Naive thymus-derived CD8-positive, alpha-beta T cell (primary cell): ENCODE measurements at places on chromosomes 16 and 17. TPM values are rescaled to one million over a fixed set of nuclear protein-coding genes. Genes with fewer than 3 reads are reported as not detected.
A peak's percentile ranks its signal among the peaks of the same experiment; 100 is the strongest.

Gene SPN
- 98.4 TPM for total RNA-seq

Gene HBA2
- not detected for total RNA-seq

Gene DHRS7C
- not detected for total RNA-seq

Gene ARL5C
- total RNA-seq = not detected

Gene CEMP1
- 2.1 TPM for total RNA-seq

Gene FOXC2
- not detected for total RNA-seq

GRCh38 chr16:88065747-88066142, 114.5 kb downstream of the BANP start:
- no peak for DNase-seq

DNA sequence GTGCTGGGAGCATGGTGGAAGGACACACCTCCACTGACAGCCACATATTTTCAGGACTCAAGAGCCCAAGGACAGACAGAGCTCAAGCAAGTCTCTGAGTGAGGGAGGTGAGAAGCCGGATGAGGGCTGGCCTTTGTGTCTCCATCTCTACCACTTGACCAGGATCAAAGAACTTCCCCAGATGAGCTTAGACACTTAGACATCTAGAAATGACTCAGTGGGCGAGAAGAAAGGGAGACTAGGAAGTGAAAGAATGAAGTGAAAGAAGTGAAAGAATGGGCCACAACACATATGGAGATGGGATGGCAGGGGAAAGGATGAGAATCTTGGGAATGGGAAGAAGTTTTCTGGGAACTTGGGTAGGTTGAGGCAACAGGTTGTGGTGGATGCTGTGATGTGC, 274.9 kb upstream of the CCL2 start:
- DNase-seq = no peak

GRCh38 chr17:83174362-83175118, 95.1 kb downstream of the METRNL start:
- DNase-seq = no peak

DNA sequence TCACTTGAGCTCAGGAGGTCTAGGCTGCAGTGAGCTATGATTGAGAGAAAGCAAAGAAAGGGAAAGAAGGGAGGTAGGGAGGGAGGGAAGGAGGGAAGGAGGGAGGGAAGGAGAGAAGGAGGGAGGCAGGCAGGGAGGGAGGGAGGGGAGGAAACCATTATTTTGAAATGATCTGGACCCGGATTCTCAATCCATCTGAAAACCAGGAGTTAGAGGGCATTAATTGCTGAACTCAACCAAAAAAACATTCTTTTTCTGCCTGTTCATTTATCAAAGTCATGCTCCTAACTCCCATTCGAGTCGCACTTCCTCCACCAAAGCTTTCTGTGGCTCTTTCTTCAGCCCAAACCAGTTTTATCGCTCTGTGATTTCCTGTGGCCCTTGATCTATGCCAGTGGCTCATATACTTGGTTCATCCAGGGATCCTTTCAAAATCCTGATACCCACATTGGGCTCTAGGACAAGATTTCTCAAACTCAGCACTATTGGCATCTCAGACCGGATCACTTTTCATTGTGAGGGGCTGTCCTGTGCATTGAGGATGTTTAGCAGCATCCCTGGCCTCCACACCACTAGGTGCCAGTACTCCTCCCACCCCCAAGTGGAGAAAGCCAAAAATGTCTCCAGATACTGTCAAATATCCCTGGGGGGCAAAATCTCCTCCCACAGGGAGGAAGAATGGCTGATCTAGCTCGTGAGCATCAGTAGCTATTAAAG, 38.2 kb downstream of the CMTM4 start:
- DNase-seq = no peak

- no peak for DNase-seq
Measured at GRCh38 chr17:61305024-61305423, 94.6 kb upstream of the TBX2 start.

GRCh38 chr16:53404959-53405358, 29.3 kb upstream of the RBL2 start:
- no peak for DNase-seq

DNA sequence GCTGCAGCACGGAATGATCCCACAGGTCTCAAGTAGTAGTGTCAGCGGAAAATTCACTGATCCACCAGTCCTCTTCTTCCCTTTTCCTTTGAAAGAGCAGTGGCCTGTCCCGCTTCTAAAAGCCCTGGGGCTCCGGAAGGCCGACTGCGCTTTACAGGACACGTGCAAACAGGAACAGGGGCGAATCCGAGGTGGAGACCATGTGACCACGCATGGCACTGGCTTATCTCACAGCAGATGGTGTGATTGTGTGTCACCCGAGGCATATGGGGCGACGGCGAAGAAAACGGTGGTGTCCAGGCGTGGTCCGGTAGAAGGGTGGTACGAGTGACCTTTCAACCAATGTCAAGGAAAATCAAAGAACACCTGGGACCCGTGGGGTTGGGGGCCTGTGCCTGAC, 12.0 kb upstream of the KCNJ18 start:
- no peak for DNase-seq

DNA sequence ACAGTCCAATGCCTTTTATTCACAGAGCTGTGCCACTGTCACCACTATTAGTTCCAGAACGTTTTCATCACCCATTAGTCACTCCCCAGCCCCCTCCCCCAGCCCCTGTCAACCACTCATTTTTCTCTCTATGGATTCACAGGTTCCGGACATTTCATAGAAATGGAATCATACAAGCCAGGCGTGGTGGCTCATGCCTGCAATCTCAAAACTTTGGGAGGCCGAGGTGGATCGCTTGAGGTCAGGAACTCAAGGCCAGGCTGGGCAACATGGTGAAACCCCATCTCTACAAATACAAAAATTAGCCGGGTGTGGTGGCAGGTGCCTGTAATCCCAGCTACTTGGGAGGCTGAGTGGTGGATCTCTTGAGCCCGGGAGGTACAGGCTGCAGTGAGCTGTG, 759 bp upstream of the PAM16 start:
- no peak for DNase-seq

DNA sequence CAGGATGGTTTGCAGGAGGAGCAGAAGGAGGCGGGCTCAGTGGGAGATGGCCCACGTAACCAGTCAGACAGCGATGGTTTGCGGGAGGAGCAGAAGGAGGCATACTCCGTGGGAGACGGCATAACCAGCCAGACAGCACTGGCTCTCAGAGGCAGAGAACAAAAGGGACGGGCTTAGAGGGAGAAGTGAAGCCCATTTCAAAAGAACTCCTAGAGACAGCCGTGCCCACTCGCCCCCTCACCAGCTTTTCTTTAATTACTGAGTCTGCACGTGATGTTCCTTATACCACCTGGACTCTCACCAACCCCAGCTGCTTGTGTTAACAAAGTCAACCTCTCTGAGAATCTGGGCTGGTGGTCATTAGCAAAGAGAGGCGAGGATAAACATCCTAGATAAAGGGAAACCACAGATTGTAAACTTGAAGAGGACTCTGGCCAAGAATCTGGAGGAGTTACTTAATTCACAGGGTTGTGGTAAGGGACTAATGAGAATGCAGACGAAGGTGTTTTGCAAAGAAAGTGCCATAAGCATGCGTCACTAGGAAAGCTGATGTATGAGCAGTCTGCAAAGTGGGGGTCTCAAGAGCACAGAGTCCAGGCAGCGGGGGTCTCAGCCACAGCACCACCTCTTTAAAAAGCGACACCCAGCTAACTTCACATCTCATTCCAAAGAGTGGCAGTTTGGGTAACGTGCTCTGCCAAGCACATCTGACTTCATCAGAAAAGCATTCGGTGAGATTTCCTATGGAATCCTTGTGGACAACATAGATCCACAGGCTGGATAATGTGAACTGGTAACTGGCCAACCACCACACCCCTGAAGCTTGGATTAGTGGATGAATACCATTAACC, 51.7 kb downstream of the NXN start:
- DNase-seq = no peak

- no peak for DNase-seq
Measured at GRCh38 chr17:37052450-37052849, 103.7 kb downstream of the AATF start.

DNA sequence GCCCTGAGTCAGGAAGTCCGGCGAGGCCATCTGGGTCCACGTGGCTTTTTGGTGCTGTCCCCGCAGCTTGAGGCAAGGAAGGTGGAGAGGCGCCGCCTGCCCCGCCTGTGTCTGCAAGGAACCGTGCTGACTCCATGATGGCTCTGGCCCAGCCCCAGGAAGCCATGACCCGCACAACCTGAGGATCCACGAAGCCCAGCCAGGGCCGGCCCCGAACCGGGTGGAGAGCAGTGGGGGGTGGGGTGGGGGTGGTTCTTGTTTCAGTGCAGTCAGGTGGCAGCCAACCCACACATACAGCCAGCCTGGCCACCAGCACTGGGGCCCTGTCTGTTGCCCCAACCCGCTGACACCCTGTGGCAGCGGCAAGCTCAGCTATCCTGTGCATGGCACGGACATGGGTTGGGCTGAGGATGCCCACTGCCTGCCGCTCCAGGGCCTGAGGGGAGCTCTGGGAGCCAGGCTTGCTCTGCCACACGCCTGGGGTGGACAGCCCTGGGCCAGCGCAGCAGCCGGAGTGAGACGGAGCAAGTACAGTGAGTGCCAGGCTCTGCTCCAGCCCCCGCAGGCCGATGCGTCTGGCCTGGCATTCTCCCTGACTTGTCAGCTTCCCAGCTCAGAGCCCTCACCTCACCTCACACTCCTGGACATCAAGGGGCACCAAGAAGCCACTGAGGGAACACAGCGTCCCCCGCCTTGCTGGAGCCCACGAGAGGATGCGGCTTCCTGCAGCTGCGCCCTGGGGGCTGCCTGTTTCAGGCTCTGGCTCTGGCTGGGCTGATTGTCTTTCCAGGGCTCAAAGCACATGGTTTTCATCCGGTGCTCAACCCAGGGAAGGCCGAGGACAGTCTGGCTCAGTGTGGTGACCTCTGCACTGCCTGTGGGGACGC, 68.8 kb downstream of the LMF1 start:
- no peak for DNase-seq

DNA sequence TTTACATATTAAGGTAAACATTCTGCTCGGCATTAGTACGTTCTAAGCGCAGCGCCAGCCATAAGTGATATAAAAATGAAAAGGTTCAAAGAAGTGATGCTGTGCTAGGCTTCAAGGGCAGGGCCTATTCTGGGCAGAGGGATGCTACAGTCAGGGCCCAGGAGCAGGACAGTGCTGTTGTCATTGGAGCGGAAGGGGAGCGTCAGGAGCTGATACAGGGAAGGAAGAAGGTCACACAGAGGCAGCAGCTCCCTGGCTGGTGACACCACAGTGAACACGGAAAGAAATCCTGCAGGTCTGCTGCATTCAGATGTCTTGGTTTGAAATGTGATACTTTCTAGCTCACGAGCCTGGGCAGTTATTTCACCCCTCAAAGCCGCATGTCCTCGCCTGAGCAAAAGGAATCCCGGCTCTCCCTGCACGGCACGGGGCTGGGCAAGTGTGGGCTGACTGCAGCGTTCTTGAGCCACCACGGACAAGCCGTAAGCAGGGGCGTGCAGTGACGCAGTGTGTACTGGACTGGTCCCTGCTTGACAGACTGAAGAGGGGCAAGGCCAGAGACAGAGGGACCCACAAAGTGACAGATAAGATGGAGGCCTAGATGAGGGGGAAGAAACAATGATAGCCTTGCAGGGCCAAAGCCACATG, 41.1 kb downstream of the ZCCHC14 start:
- no peak for DNase-seq

DNA sequence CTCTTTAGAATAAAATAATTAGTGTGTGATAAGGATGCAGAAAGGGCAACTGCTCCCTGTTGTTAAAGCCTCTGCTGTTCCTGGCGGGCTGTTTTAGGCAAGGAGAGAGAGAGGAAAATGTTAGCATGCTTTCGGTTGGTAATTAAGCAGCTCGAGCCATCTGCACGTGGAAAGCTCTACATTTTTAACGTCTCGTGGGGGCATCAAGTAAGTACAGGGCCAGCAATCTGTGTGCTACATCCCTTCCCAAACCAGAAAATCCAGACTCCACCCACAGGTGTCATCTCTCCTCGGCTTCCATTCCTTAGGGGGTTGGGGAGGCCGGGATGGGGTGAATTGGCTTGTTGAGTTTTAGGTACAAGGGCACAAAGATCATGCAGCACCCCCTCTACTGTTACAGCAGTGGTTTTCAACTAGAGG, 62.4 kb upstream of the MARCHF10 start:
- DNase-seq = no peak

DNA sequence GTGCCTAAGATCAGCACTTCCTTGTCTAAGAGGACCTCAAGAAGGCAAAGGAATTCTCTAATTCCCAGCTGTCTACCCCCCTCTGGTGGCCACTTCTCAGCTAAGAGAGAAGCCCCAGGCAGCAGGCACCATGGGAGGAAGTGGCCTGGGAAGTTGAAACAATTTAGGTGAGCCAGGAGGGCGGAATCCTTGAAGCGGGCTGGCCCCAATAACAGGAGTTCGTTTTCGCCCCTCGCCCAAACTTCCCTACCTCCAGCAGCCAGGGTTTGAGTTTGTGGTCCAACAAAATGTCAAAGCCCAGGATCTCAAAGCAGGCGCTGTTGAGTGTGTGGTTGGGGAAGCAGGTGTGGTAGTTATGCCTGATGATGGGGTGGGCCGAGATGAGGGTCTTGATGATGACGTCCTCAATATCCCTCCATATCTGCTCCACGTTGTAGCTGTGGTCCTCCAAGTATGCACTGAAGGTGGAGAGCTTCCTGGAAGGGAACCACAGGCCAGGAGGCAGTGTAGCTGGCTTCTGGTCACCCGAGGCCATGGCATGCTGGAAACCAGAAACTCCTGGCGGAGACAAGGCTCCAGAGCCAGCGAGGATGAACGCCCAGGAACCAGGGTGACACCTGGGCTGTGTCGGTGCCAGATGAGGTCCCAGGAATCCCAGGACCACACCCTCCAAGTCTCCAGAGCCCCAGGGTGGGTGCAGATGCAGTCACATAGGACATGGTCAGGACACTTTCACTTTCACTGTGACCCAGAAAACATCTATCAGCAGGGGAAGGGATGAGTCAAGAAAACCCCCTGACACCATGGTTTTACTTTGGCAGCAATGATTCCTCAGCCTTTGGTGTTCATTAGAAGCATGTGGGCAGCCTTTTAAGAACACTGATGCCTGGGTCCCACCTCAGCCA, 25.6 kb downstream of the TTLL6 start:
- DNase-seq = no peak

- no peak for DNase-seq
Measured at GRCh38 chr16:57203451-57203850, 17.3 kb downstream of the RSPRY1 start.

DNA sequence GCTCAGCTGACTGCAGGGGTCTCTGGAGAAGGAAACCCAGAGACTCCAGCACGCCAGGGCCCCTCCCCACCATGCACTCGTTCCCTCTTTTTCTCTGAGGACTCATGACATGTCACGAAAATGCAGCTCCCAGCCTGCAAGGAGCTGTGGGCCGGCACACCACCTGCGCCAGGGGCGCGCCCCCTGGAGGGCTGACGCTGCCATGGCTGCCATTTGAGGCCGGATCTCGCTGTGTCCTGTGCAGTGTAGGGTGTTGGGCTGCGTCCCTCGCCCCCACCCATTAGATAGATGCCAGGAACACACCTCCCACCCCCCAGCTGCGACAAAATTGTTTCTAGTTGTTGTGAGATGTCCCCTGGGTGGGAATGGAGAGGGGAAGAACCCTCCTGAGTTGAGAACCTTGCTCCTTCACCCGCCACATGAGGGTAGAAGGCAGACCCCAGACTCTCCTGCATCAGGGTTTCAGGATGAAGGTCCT, 8.2 kb downstream of the SYNGR2 start:
- peak; percentile 60 for DNase-seq

GRCh38 chr17:82241926-82242697, 13.3 kb downstream of the SLC16A3 start:
- DNase-seq = no peak
